ENCODE measurements at places on chromosomes 4 and X.

GRCh38 chrX:9188117-9188516, 154.2 kb upstream of the FAM9B start:
- DNase-seq = no peak

DNA sequence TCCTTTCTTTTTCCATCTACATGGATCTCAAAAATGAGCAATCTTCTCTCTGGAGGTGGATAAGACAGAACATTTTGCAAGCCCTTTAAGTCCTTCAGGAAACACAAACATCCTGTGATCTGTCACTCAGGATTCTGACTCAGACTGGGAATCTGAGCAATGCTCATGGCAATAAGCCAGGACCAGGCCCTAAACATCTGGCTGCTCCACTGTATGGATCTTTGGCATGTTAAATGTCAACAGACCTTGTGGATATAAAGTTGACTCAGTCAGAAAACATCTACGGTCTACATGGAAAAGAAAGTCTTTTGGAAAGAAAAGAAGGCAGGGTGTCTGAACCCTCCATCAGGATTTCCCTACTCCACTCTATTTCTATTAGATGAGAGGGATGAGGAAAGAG, 17.8 kb upstream of the CHIC2 start:
- no peak for DNase-seq

DNA sequence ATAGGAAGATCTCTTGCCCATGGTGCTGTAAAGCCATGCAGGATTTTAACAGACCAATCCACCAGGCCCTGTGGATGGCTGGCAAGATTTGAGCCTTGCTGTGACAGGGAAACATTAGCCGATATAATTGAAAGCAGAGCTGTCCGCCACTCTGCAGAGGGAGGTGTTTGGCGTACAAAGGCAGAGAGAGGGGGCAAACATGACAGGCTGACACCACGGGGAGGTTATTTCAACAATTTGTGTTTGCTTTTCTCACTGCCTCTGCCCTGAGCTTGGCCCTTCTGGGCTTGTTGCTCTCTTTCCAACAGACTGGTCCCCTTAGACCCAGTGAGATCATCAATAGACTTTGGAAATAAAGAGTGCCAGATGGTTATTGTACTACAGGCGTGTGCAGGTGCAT, 59.4 kb downstream of the CLNK start:
- no peak for DNase-seq

DNA sequence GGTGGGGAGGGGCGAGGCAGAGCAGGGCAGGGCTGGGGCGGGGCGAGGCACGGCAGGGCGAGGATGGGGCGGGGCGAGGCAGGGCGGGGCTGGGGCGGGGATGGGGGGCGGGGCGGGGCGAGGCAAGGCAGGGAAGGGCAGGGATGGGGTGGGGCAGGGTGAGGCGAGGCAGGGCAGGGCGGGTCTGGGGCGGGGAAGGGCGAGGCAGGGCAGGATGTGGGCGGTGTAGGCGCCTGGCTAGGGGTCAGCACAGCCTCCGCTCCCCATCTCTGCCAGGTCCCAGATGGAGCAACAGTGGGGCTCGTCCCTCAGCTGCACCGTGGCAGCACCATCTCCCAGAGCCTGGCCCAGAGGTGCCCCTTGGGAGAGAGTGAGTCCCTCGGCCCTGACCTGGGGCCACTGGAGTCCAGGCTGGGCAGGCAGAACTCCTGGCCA, 4.2 kb upstream of the SRPK3 start:
- DNase-seq = no peak

- DNase-seq = no peak
Observed at GRCh38 chr4:119517361-119518229, 111.0 kb downstream of the PDE5A start.

DNA sequence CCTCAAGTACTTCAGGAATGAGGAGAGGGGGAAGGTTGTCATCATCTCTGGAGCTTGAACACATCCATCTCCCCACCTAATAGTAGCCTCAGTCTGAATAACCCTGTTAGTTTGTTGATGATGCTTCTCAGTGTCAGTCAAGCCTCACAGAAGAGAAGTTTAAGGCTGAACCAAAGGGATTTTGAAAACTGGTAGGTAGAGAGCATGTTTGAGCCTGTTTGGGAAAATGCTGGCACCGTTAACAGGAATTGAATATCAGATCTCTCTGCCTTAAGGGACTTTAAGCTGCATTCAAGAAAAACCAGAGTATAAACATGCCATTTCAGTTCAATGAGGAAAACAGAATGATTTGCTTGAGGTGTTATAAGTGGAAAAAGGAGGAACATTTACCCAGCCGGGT, 73.1 kb downstream of the MAPK10 start:
- DNase-seq = no peak

DNA sequence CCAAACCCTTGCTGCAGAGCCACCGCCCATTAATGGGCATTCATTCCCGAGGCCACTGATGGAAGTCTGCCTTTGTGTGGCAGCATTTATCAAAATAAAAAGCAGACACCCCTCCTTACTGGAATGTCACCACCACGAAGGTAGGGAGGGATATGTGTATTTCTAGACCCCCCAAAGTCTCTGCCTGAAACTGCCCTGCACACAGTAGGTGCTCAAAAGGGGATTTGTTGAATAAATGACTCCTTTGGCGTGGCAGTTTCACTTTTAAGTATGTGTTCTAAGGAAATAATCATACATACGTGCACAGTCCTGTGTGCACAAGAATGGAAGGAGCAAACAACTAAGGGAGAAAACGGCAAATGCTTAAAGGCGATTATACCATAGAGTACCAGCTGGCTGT, 23.6 kb upstream of the GLOD5 start:
- no peak for DNase-seq

DNA sequence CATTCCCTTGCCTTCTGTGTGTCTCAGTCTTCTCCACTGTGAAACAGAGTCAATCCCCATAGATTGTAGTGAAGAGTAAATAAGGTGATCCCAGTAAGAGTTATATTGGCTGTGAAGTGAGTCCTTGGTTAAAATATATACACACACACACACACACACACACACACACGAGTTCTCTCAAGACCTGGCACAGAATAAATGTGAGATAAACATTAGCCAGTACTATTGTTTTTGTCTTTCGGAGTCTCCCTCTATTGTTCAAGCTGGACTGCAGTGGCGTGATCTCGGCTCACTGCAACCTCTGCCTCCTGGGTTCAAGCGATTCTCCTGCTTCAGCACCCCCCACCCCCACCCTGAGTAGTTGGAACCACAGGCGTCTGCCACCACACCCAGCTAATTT, 44.8 kb upstream of the FAM156A start:
- DNase-seq = no peak

DNA sequence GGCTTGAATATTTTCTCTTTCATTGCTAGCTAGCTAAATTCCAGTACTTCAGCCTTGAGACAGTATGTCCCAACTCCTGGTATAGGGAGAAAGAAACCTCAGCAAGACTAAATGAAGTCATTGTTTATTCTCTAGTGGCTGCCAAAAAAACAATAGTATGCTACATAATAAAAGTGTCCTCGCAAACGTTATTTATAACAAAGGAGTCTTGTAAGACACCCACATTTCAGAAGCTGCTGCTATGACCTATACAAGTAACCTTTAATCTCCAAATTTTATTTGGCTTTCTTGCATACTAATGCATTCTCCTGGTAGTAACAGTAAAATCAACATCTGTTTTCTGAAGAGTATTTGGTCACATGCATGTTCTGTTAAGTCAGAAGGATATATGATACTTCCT, 28.8 kb downstream of the NEK1 start:
- no peak for DNase-seq

- DNase-seq = no peak
Observed at GRCh38 chr4:625631-626161, 323 bp downstream of the PDE6B start.

DNA sequence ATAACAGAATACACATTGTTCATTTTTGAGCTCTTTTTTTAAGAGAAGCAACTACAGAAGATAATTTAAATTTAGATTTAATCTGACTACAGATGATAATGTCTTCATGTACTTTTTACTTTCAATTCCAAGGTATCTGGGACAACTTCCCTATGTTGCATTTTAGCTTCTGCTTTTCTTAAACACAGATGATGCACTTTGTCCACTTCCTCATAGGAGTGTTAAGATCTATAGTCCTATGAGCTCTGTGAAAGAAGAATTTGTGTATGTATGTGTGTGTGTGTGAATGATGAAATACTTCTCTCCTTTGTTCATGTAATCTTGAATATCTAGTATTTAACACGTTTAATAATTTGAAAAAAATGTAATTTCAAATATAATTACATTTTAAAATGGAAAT, 5.3 kb upstream of the FHIP1A start:
- DNase-seq = no peak

GRCh38 chr4:57132743-57133137, 22.6 kb upstream of the IGFBP7 start:
- DNase-seq = no peak
